ENCODE measurements at places on chromosomes 7 and 10.

DNA sequence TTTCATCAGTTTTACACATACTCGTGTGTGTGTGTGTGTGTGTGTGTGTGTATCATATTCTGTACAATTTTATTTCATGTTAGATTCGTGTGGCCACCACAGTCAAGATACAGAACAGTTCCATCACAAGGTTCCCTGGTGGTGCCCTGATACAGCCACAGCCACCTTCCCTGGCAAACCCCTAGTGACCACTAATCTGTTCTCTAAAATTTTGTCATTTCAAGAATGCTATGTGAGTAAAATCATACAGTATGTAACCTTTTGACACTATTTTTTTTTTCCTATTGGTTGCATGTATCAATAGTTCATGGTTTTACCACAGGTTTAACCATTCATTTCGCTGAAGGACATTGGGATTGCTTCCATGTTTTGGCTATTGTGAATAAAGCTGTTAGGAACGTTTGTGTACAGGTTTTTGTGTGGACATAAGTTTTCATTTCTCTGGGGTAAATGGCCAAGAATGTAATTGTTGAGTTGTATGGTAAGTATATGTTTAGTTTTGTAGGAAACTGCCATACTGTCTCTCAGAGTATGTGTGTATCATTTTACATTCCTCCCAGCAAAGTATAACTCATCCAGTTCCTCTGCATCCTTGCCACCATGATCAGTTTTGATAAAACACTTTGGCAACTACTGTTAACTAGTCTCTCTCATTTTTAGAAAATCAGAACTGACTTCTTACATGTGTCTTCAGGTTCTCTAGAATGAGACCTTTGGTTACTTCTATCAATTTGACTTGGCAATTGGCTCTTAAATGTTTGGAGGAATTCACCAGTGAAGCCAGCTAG, 20.6 kb downstream of the KLHDC10 start:
- no peak for DNase-seq

- DNase-seq = no peak
Observed at GRCh38 chr10:21019436-21019835, 122.3 kb upstream of the NEBL start.

- no peak for DNase-seq
Observed at GRCh38 chr7:55174856-55175255, 156.0 kb downstream of the EGFR start.

- no peak for DNase-seq
Observed at GRCh38 chr10:122089311-122090017, 100.5 kb downstream of the TACC2 start.

DNA sequence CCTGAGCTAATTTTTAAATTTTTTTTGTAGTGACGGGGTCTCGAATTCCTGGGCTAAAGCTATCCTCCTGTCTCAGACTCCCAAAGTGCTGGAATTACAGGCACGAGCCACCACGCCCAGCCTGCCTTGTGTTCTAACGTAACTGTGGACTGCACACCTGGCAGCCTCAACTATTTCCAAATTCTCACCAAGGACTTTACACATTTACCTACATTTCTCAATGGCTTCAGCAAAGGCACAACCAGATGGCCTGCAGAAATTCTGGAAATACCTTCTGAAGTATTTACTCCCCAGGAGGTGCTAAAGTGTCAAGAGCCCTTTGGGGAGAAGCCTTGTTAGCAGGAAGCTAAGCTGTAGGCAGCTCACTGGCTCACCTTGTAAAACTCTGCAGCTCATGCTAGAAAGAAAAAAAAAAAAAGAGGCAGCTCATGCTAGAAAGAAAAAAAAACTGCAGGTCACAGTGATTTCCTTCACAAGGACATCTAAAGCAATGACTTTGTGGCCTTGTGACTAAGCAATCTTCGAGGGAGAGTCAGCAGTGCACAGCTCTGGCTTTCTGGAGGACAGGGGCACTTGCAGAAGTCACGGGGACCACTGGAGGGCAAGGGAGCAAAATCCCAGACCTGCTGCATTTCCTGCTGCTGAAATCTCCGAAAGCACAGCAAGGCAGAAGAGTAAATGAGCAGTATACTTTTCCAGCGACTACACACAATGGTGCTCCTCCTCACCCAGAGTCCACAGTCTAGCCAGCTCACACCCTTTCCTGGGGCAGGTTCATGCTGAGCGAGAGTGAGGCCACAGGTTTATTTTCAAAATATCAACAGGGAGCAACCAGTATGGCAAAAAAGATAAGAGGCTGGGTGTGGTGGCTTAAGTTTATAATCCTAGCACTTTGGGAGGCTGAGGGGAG, 40.4 kb downstream of the BAIAP2L1 start:
- no peak for DNase-seq

DNA sequence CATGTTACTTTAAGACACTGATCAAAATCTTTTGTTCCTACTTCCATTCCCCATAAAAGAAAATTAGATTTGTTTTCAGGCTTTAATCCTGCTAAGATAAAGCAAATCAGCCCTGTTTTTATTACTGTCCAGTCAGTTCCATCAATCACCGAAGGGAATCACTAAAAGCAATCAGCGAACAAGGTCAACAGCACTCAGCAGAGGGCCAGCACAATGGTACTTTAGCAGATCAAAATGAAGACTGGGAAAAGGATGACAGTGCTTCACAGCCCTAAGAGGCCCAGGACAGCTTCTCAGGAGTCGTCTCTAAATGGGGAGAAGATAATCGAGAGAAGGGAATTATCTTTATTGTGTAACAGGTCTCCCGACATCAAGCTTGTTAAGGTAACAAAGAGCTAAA, 32.7 kb downstream of the SEM1 start:
- DNase-seq = no peak

Measured in omental fat pad (tissue), 4 donors.